ENCODE measurements at places on chromosomes 3 and 15.

GRCh38 chr3:161372321-161373260, 1.3 kb upstream of the SPTSSB start:
- DNase-seq = peak; percentile 84

- DNase-seq = no peak
Observed at GRCh38 chr3:18572809-18573208, 147.7 kb upstream of the SATB1 start.

DNA sequence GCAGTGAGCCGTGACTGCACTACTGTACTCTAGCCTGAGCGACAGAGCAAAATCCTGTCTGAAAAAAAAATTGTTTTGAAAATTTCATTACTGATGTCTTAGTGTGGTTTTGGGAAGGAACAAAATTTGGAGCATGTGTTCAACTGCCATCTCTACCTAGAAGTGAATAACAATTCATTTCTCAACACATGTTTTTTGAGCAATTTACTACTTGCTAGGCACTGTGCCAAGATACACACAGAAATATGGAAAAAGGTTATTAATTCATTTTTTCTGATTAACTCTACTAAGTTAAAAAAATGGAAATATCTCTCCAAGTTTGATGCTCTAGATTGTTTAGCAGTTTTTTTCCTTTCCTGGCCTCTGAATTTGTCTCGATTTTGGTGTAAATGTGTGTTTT, 5.2 kb upstream of the TCF12 start:
- DNase-seq = no peak

GRCh38 chr3:24100696-24101402, 155.8 kb downstream of the NR1D2 start:
- DNase-seq = no peak

GRCh38 chr3:125055913-125056745, at the start of gene HEG1:
Gene HEG1 (minus strand): TSS chr3:125055997. CDS start chr3:125055890, 107 bp downstream.
- no peak for DNase-seq

DNA sequence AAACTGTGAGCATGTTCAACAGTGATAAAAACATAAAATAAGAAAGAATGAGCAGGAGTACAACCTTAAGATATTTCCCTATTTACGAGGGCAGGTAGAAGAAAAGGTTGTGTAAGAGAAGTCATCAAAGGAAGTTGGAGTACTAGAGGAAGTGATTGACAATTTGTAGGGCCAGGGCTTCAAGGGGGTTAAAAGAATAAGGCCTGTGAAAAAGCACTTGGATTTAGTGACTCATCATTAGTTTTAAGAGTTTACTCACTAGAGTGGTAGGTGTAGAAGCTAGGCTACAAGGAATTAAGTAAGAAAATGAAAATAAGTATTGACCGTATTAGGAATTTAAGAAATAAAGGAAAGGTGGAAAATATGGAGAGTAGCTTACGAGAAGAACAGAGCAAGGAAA, 23.6 kb downstream of the KCNMB3 start:
- DNase-seq = no peak

GRCh38 chr3:28612232-28612631, 263.6 kb upstream of the AZI2 start:
- peak; percentile 7 for DNase-seq

DNA sequence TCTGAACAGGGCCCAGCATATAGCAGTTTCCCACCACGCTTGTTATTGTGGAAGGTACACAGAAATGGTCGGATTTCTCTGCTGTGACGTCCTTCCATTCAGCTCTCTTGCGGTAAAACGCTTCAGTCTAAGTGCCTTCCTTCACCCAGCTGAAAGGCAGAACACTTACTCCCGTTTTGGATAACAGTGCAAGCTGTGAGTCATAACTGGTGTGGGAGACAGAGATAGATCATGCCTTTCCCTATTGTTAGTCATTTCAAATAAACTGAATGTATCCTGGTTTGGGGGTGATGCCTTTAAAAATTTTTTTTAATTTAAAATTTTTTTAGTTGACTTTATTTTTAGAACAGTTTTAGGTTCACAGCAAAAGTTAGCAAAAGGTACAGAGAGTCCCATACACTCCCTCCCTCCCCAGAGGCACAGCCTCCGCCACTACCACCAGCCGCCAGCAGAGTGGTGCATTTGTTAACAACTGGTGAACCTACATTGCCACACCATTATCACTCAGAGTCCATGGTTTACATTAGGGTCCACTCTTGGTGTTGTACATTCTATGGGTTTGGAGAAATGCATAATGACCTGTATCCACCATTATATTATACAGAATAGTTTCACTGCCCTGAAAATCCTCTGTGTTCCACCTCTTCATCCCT, 94.9 kb upstream of the NSMCE3 start:
- DNase-seq = no peak

DNA sequence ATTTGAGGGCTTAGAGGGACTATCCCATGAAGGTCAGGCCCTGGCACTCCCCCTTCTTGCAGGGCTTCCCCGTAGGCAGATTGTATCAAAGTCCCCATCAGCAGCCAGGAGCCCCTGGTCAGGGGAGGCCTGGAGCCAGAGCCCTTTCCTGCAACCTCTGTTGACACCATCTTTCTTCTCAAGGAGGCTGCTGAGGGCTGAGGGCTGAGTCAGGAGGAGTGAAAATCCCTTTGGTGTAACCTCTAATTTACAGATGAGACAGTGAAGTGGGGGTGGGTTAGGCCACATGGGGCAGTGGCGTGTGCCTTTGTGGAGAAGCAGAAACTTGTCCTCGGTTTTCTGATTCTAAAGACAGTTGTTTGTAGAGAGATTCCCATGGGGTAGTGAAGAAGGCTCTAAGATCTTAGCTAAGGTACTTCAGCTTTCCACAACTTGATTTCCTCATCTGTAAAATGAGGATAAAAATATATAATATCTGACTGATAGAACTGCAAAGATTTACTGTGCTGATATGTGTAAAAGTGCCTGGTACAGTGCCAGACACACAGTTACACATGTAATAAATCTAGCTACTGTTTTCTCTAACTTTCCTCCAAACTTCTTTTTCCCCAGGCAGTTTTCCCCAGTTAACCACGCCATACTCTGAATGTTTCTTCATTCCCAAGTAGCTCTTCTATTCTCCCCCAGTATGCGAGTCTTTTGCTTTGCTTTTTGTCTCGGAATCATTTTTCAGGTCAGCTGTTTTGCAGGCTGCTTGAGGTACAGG, 249.4 kb upstream of the TPM1 start:
- DNase-seq = no peak

DNA sequence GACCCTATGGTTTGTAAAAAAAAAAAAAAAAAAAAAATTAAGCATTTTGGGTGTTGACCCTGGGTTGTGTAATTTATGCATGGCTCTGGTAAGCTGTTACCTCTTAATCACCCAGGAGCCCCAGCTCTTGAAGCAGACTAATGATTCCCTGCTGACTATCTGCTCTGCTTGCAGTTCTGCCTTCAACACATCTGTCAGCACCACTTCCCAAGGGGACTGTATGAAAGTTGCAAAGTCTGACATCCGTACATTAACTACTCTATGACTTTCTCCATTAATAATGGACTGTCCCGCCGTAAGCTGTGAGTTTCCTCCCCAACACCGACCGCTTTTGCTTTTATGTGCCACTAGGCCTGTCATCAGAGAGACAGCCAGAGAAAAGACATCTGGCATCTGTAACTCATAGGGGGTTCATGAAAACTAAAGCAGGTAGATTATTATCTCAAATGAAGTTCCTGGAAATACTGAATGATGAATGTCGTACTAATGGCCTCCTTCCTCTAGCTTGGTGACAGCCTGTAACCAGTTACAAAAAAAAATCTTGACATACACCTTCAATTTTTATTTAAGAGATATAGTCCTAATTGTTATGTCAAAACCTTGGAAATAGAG, 271.5 kb downstream of the IL5RA start:
- no peak for DNase-seq

DNA sequence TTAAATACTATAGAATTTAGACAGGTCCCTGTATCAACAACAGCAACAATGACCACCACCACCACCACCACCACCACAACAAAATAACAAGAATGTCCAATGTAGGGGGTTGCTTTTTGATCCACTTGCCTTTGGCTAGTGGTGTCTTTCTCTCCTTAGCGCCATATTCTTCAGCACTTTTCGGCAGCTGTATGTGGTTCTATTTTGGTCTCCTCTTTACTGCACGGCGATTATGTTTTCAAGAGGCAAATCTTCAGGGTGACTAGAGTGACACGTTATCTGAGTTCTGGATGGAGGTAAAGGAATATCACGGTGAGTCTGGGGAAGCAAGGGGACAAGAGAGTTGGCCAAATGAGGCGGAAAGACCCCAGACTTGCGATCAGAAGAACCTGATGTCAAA, 56.1 kb downstream of the ST6GAL1 start:
- no peak for DNase-seq

GRCh38 chr3:47522082-47522987, 8.8 kb upstream of the ELP6 start:
- no peak for DNase-seq

- no peak for DNase-seq
Observed at GRCh38 chr3:10648181-10648580, 142.8 kb upstream of the ATP2B2 start.

- DNase-seq = no peak
Observed at GRCh38 chr15:96804754-96805153, 474.3 kb downstream of the NR2F2 start.

- DNase-seq = no peak
Observed at GRCh38 chr3:42875325-42876151, at the start of gene CYP8B1. Gene CYP8B1 (minus strand): TSS chr3:42875879. CDS start chr3:42875816, 63 bp downstream.
